Epithelial cell of umbilical artery (primary cell): ENCODE measurements at places on chromosomes 11 and 22. TPM values are rescaled to one million over a fixed set of nuclear protein-coding genes. Genes with fewer than 3 reads are reported as not detected.

EMID1 gene
- total RNA-seq = not detected in 2 replicates

E2F8 gene
- 2.6 and 3.5 TPM in 2 replicates for total RNA-seq

NLRP10 gene
- total RNA-seq = 0.15 TPM in 1 of 2 replicates, not detected in the other

ANKRD42 gene
- 4.2 and 8.8 TPM in 2 replicates for total RNA-seq

CRYBB1 gene
- not detected in 2 replicates for total RNA-seq

MMP1 gene
- 11.9 and 2,455 TPM in 2 replicates for total RNA-seq

IFITM10 gene
- 0.15 TPM in 1 of 2 replicates, not detected in the other for total RNA-seq

SERPING1 gene
- under 0.01 and 0.46 TPM in 2 replicates for total RNA-seq

SOX6 gene
- total RNA-seq = under 0.01 TPM in 2 replicates

SLC5A12 gene
- not detected in 2 replicates for total RNA-seq

RAB3IL1 gene
- 0.32 and 1.1 TPM in 2 replicates for total RNA-seq

ADAMTS15 gene
- total RNA-seq = under 0.01 TPM in 2 replicates

SCN2B gene
- total RNA-seq = not detected in 2 replicates

IL17REL gene
- 0.15 TPM in 1 of 2 replicates, not detected in the other for total RNA-seq

OR4D5 gene
- not detected in 2 replicates for total RNA-seq

CARD18 gene
- total RNA-seq = under 0.01 TPM in 1 of 2 replicates, not detected in the other

GP1BB gene
- 1.6 TPM in 1 of 2 replicates, not detected in the other for total RNA-seq

MED17 gene
- total RNA-seq = 30.9 and 35.1 TPM in 2 replicates

SERHL2 gene
- 0.61 and 1.9 TPM in 2 replicates for total RNA-seq
